ENCODE measurements at places on chromosomes 5 and 9.

DNA sequence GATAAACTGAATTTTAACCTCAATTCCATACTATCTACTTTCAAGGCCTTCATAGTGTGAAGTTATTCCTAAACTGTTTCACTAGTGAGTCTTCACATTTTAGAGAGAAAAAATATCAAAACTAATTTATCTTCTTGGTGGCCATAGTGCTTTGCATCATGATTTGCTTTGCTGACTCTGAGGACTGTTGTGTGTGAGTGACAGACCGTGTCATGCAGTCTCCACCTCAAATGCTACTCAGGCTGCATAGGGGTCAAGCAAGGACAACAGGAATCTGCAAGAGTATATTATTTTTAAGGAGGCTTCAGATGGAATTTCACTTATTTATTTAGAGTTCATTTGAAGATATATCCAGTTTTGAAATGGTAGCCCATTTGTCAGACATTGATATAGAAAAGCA lies 34.5 kb downstream of the MACIR start:
- ATAC-seq, result no peak

GRCh38 chr5:178308541-178309092 lies 76.0 kb upstream of the PHYKPL start:
- ATAC-seq, result no peak

- ATAC-seq, result no peak
Observed at GRCh38 chr5:107338335-107338734, 332.4 kb downstream of the EFNA5 start.

GRCh38 chr5:56856541-56857178 lies 41.3 kb downstream of the MAP3K1 start:
- no peak for ATAC-seq

DNA sequence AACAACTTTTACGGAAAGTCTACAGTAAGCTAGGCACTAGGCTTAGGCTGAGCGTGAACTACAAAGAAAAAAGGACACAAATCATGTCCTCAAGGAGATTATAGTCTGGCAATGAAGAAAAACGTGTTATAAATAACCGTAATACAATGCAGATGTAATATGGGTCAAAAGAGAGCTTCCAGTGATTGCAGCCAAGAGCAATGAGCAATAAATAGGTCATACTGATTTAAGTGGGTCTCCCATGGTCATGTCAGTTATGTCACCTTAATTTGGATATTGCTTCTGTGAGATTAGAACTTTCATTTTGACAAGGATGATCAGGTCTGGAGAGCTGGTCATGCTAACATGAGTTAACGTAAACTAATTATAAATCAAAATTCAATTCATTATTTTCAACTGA lies 158.6 kb upstream of the GNA14 start:
- no peak for ATAC-seq

GRCh38 chr5:137668637-137669036 lies 67.3 kb downstream of the KLHL3 start:
- ATAC-seq, result no peak

DNA sequence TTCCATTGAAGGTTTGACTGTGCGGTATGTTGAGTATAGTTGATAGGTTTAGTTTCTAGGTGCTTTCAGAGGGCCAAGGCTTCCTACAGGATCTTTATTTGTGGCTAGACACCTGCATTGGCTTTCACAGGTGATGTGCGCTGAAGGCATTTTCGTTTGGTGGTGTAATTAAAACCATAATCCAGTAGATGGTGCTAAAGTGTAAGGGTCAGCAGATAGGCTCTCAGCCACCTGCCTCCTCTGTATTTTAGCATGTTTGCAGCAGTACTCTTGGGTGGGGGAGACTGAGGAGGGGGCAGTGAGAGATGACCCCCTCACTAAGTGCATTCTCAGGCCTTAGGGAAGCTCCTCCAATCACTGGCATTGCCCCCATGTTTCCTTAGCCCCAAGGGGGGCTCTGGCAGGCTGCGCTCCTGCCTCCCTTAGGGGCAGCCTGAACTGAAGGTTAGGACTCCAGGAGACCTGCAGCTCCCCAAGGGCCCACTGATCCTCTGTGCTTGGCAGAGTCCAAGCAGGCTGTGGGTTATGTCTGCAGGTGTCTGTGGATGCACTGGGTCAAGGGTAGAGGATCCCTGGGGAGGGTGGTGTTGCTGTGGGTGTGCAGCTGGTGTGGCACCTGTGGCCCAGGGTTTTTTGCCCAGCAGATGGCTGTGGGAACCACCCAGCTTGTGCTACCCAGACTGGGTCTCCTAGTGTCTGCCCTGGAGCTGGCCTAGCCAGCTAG lies 23.4 kb downstream of the CDK20 start:
- no peak for ATAC-seq

- ATAC-seq, result peak; percentile 46
Observed at GRCh38 chr5:175254155-175254554, 189.8 kb downstream of the DRD1 start.

DNA sequence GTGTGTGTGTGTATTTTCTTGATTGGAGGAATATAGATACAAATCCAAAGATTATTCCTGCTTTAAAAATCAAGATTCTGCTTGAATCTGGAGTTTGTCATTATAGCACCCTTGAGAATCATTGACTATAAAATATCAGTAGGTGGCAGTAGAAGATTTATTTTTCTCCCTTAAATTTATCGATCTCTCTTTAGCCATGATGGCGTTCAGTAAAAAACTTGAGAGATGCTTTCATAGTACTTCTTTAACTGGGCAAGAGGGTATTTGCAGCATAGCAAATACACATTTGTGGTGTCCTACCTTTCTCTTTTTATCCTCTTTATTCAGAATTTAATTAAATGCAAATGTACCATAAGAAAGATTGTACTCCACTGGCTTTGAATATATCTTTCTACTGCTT lies 307.7 kb downstream of the ADGRV1 start:
- ATAC-seq, result peak; percentile 84

DNA sequence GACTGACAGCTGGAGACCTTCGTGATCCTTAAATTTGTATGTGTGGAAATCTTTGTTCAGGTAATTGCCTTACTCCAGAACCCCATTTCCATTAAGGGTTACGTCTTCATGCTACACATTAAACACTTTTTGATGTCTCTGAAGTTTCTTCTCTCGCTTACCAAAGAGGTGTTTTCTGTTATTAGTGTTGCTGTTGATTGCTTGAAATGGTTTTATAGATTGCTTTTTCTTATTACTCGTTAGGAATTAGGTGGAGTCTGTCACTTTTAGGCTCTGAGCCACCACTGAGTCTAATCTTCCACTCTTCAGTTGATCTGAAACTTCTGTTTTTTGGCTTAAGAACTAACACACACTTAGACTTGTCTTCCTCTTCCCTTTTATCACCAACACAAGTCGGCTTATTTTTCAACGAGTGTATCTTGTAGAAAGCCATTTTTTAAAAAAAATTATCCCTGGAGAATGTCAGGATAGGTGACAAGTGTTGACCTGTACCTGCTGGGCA lies 62.2 kb upstream of the PPARGC1B start:
- ATAC-seq, result no peak

GRCh38 chr5:8135742-8136141 lies 266.8 kb downstream of the MTRR start:
- ATAC-seq, result no peak

- no peak for ATAC-seq
Observed at GRCh38 chr5:54341971-54342370, 31.6 kb upstream of the ARL15 start.

DNA sequence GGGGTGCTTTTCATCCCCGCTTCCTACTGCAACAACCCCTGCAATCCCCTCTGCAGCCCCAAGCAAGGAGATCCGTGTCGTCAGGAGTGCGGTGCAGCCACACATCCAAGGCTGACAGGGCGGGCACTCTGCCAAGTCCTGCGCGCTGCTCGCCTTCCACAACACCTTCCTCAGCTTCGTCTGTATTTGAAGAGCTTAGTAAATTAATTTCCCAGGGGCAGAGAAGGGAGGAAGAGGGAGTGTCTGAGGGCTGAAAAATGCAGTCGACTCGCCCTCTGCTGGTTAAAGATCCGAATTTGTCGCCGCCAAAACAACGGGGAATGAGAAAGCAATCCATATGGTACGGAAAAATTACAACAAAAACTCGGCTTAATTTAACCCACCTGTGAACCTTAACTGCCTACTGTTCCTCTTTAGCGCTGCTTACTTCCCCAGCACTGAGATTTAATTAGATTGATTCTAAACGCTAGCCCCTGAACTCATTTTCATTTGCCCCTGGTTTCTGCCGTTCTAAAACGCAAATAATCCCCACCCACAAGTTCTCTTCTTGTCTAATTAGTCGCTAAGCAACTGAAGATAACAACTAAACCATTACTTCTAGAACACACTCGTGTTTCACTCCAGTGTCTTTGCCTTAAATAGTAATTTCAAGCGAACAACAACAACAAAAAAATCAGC lies 10.9 kb upstream of the PCDHB1 start:
- ATAC-seq, result peak; percentile 80

DNA sequence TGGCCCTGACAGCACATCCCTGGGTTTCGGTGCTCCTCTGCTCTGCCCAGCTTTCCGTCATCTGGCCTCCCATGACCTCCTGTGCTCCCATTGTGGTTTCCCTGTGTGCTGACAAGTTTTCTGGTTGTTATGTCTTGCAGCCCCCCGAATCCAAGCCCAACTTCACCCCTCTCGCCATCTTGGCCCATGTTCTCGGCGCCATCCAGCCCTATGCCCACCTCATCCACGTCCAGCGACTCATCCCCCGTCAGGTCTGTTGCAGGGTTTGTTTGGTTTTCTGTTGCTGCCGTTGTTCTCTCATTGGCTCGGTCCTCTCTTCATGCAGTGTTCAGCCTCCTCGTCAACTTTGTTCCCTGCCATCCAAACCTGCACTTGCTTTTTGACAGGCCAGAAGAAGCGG lies 196.4 kb downstream of the NR3C1 start:
- no peak for ATAC-seq

DNA sequence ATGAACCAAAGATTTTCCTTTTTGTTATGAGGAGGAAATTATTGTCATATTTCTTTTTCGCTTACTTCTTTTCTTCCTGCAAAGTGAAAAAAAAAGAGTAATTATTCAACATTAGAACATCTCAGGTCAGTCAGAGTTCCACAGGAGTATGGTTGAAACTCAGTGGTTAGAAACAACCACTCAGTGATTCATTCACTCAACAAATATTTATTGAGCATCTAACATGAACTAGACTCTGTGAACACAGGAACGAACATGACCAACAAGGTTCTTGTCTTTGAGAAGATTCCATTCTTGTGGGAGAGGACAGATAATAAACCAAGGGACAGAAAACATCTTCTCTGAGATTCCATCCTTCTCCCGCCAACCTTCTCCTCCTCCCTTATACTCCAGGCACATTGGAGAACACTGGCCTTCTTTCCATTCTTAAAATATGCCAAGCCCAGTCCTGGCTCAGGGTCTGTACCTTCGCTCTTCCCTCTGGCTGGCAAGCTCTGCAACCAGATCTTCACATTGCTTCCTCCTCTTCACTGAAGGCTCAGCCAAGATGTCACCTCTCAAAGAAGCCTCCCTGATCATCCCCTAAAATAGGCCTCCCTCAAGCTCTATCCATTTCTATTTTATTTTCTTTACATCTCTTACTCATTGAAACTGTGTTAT lies 6.8 kb upstream of the GRAMD2B start:
- ATAC-seq, result no peak

DNA sequence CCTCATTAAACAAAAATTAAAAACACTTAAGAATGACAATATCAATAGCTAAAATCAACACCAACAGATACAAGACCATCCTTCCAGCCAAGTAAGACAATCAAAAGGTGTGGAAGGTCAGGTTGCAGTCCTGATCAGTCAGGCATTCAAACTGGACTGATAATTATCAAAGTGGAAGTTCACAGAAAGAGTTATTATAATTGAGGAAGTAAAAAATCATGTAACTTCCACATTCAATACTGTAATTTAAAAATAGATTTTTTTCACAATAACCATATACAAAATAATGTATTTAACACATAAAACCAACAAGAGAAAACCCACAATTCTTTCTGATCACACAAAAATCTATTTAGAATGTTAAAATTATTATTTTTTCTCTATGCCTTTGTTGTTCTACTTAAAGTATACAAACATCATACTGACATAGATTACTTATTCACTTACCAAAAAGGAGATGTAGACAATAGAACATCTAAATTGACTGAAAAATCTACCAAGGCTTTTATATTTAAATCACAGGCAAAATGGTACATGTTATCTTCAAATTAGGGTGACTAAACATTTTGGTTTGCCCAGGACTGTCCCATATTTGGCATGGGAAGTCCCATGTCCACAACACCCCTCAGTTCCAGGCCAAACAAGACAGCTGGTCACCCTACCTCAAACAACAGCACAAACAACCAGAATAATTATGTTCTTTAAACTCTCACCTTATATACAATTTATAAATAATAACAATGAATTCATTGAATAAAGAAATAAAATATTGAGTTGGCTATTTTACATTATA lies 142.5 kb upstream of the SLC24A2 start:
- no peak for ATAC-seq

GRCh38 chr9:14888272-14888671 lies 22.0 kb downstream of the FREM1 start:
- ATAC-seq, result no peak

DNA sequence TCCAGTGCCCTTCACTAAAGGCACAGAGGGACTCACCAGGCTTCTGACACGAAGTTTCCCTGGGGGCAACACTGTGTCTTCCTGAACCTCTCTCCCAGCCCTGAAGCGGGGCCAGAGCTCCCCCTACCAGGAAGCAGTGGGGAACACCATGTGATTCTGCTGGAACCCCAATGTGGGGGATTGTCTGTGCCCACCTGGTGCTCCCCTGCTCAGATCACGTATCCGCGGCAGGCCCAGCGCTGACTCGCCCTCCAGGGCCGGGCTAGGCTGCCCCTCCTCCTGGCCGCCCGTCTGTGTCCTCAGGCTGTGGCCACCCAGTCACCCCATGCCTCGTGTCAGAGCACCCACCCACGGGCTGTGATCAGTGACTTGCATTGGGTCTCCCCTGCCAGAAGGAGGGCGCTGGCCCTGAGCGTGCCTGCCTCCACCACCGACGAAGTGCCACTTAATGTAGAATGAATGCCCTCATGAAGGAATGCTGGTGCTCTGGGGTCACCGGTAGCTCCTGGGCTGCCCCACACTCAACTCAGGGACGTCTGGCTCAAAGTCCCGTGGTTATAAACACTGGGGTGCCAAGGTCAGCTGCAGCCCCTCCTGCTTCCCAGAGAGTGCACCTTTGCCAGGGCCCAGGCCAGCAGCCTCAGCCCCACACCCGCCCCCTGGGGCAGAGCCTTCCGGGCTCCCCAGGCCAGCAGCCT lies 22.1 kb downstream of the SARDH start:
- ATAC-seq, result peak; percentile 50

DNA sequence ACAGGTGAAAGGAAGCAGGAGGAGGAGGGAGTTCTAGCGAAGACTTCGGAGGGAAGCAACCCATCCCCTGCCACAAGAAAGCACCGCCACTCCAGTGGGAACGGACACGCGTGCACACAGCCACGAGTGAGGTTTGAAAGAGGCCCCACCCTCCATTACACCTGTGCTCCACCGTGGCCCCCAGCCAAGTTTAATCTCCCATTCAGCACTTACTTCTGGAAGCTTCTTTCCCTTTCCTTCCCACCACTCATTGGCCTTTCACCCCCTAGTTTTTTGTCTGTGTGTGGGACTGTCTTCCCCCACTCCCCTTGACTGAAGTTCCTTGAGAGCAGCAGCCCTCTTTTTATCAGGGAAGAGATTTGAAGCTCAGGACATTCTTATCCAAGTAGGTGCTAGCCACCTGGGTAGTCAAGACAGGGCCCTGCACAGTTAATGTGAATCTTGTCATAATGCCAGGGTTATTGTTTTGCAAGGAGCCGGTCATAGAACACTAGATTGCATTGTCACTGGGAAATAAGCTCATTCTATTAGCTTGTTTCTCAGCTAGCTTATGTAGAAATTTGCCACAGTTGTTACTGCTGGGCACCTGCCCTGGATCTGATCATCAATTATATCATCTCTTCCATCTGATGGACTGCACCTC lies 256.0 kb downstream of the DOCK8 start:
- no peak for ATAC-seq

All from SK-N-SH treated with all-trans-retinoic acid at 6 μM for 48 hours (cell line).